GM12892 (cell line): ENCODE measurements at places on chromosomes 3 and 15.
A peak's percentile ranks its signal among the peaks of the same experiment; 100 is the strongest.

DNA sequence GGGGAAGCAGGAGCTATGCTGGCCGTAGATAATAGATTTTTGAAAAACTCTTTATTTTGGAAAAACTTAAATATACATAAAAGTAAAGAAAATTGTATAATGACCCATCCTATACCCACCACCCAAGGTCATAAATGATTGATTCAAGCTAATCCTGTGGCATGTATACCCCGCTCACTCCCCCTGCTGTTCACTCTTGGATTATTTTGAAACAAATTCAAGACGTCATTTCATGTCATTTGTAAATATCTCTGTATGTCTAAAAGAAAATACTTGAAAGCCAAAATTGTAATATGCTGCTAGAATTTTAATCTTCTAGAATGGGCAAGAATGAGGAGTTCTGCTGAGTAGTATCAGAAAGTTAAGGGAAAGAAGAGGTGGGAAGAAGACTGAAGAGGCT is 241.7 kb downstream of the FEZF2 start:
- no peak for DNase-seq

- no peak for DNase-seq
Observed at GRCh38 chr15:72339777-72340177, 19.8 kb upstream of the CELF6 start.

- no peak for DNase-seq
Observed at GRCh38 chr3:170622369-170623159, 36.7 kb upstream of the SLC7A14 start.

- no peak for DNase-seq
Observed at GRCh38 chr15:89826671-89827655, 12.3 kb upstream of the ANPEP start.

GRCh38 chr15:86157606-86158293 is 78.1 kb downstream of the AGBL1 start:
- no peak for DNase-seq

DNA sequence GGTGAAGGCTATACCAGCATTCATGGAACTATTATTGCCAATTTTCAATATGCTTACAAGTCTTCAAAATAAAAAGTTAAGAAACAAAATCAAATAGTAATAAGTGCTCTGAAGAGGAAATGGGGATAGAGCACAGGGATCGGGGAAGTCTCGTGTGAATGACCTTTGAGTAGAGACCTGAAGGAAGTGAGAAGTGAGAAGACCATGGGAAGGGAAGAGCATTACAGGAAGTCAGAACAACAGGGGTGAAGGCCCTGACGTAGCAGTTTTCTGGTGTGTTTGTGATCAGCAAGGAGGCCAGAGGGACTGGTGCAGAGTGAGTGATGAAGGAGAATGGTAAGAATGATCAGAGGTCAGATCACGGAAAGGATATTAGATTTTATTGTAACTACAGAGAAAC is 48.1 kb downstream of the STAC start:
- no peak for DNase-seq

DNA sequence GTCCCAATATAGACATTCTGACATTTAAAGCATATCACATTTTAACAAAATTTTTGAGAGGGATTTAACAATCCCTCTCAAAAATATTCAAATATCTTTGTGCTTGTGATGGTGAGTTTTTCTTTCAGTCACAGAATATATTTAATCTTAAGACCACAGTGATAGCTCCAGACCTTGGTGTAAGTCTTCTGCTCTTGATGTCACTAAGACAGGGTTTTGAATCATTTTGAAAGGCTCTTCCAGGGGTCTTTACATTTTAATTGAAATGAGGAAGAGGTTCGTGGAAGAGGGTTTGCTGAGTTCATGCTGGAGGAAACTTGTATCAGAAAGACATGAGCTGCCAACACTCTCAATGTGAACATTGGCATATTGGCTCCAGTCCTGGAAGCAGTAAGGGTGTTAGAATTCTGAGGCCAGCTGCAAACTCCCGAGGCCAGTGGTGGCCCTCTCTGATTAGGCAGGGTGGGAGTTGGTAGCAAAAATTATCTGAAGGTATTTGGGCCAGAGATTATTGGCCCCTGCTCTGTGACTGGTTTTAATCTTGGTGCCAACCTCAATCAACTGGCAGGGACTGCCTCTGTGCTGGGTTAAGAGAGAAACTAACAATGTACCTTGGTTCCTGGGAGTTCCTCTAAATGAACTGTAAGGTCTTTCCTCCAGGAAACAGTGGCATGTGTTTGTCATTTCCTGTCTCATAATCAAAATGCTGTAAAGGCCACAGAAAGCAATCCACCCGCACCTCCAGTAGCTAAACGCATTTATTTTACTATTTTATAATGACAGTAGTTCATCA is 5.3 kb downstream of the POU1F1 start:
- DNase-seq = no peak

DNA sequence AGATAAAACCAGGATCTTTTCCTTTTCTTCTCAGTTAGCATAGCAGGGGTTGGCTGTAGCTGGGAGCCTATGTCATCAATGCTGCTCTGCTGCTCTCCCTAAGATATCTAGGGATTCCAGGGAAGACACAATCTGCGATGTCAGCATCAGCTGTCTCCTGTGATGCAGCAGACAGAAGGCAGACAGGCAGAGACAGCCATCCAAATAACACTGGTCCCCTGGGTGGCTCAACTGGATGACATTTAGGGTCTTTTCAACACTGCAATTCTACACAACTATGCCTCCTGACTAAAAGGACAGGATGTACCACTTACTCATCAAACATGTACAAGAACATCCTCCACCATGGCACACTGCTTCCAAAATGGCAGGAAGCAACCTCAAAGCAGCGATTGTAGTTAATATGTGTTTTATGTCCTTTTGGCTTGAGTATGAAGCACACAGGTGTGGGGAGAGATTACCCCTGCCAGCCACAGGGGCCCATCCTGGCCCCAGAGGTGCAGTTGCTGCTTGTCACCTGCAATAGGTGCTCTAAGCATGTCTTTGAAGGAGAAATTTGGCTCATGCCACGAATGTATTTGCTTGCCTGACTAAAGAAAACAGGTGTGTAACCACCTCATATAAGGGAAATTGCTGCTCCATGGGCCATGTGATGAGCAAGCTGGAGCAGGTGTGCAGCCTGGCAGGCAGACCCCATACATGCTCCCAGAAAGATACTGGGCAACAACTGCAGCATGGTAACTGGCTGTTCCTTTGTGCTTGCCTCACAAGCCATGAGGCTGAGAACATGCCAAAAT is 357.8 kb downstream of the VPS13C start:
- no peak for DNase-seq

GRCh38 chr3:118931996-118932395 is 102.7 kb downstream of the IGSF11 start:
- DNase-seq = no peak

DNA sequence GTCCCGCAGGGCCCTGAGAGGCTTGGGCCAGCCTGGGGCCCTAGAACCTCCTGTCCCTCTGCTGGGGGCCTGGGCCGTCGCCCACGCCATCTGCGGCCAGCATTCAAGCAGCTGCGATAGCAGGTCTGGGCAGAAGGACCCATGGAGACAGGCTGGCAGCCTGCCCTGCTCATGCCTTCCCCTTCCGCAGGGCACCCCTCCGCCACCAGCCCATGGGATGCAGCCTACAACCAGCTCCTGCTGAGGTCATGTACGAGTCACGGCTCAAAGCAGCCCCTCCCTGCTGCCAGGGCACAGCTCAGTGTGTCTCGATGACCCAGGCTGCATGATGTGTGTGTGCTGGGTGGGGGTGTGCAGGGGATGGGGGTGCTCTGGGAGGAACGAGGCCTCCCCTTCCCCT is 27.8 kb downstream of the DUSP7 start:
- DNase-seq = no peak

GRCh38 chr3:14452740-14453710 is 50.6 kb downstream of the SLC6A6 start:
- DNase-seq = no peak

DNA sequence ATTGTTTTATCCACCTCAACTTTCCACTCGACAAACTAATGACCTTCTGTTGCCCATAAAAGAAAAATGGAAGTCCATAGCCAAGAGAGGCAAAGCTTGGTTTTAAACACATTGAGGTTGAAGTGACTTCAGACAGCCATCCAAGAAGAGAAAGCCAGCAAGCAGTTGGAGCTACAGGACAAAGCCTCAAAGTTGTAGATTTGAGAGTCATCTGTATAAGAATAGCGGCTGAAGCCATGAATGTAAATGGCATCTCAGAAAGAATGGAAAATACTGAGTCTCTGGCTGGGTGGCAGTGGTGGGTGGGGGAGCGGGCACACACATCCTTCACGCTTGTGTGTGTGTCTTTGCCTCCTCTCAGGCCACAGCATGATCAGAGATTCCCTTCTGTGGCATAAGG is 124.1 kb upstream of the CHRM5 start:
- DNase-seq = no peak

- no peak for DNase-seq
Observed at GRCh38 chr15:67165254-67166253, 88.9 kb downstream of the AAGAB start.

GRCh38 chr3:188776447-188776846 is 395.3 kb upstream of the TPRG1 start:
- no peak for DNase-seq

DNA sequence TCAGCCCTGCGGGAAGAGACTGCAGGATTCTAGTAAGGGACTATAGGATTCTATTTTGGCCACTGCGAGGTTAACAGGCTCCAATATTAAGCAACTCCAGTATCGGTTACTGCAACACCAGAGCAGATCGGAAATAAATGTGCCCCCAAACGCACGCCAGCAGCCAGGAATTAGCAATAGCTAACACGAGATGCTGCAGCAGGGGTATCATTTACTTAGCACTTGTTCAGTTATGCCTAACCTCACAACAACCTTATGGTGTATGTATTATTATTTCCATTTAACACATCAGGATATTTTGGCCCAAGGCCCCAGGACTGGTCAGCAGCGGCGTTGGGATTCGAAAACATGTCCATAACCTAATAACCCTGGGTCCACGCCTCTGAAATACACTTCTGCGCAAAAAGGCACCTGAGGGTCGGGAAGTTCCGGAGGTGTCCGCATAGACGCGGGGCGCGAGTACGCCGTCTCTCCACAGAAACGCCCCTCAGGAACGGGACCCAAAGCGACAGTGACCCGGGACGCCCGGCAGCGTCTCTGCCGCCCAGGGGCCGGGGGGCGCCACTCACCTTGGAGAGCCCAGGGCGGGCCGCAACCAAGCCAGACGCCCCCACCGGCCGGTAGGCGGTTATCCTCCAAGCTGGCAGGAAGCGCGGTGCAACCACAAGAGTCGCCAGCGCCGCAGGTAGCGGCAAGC is 681 bp downstream of the PIK3CB start:
- peak; percentile 46 for DNase-seq

- no peak for DNase-seq
Observed at GRCh38 chr3:155217591-155217990, 75.9 kb downstream of the STRIT1 start.

GRCh38 chr3:124883766-124884473 is 3.2 kb downstream of the ITGB5 start:
- no peak for DNase-seq

GRCh38 chr15:75063889-75064288 is 40.5 kb downstream of the PPCDC start:
- DNase-seq = no peak

DNA sequence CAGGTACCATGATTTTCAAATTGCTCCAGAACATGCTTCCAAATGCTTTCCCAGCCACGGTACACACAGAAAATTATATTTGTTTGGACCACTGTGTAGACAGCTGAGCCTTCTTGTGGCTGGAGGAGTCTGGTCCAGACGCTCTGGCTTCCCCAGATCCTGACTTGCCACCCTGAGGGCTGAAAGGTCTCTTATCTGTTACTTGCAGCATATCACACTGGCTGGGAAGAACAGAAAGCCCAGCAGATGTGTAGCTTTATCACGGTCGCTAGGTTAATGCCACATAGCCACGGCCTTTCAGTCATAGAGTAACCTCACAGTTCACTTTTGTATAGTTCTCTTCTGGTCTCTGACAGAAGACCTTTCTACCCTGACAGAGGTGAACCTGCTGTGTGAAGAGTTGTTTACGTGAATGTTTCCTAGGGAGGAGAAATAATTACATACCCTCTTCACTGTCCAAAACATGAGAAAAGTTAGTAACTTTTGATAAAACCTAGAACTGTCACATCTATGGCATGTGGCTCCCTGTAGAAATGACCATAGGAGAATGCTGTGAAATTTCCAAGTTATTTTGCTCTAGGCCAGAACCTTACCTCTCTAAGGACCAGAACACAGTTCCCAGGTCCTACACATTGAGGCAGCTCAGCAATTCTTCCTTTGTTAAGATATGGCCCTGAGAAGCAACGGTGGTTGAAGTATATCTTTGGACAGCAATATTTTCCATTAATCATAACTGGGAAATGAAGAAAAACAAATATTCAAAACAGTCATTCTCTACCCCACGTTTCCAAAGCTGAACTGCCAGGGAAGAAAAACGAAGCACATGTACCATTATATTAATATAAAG is 15.8 kb upstream of the STIMATE start:
- DNase-seq = no peak
